ENCODE measurements at places on chromosomes 2 and 18. TPM values are rescaled to one million over a fixed set of nuclear protein-coding genes. Genes with fewer than 3 reads are reported as not detected.

Gene SERPINB4
- not detected for polyA plus RNA-seq

Gene ATP8B1
- polyA plus RNA-seq: 7.8 TPM

Gene TANC1
- 8.4 TPM for polyA plus RNA-seq

Gene SCN2A
- polyA plus RNA-seq: 0.02 TPM

Gene KRTCAP3
- 2.4 TPM for polyA plus RNA-seq

Gene PGAP1
- 6.3 TPM for polyA plus RNA-seq

Gene SLC14A1
- polyA plus RNA-seq: 2.7 TPM

Gene CDKL4
- 0.06 TPM for polyA plus RNA-seq

Gene IL36RN
- not detected for polyA plus RNA-seq

Gene SULT1C3
- polyA plus RNA-seq: not detected

Gene TXNDC2
- polyA plus RNA-seq: not detected

Gene RSAD2
- polyA plus RNA-seq: 1.5 TPM

Gene CIB4
- polyA plus RNA-seq: not detected

Gene SLC19A3
- polyA plus RNA-seq: 2.1 TPM

Gene PLGLB1
- 0.87 TPM for polyA plus RNA-seq

Gene DES
- 18.9 TPM for polyA plus RNA-seq

Gene LYG2
- polyA plus RNA-seq: not detected

Gene HMSD
- polyA plus RNA-seq: 0.07 TPM

Gene GREB1
- 1.4 TPM for polyA plus RNA-seq

Gene PLEKHM3
- polyA plus RNA-seq: 2.3 TPM

All from adipose tissue (tissue), 3 donors.